Activated CD8-positive, alpha-beta memory T cell treated with anti-CD3 and anti-CD28 coated beads for 4 hours (primary cell): ENCODE measurements at places on chromosomes 12 and 14.

DNA sequence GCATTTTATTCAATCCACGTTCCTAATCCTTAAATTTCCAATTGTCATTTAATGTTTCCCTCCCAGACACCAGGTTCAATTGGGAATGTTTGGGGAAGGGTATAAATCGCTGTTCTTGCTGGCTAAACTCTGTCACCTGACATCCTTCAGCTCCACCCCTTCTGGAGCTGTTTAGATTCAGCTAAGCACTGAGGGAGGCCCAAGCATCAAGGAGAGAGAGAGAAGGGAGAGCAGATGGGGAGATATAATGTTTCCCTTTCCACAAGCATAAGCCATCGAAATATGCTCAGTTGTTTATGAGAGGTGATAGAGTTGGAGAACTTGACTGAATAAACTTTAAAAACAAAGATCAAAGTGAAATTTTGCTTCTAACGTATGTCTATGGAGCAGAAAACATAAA is 1.8 kb downstream of the ABCC9 start:
- no peak for DNase-seq

- no peak for DNase-seq
These were observed 117.9 kb upstream of the MED13L start for GRCh38 chr12:116395396-116395795.

DNA sequence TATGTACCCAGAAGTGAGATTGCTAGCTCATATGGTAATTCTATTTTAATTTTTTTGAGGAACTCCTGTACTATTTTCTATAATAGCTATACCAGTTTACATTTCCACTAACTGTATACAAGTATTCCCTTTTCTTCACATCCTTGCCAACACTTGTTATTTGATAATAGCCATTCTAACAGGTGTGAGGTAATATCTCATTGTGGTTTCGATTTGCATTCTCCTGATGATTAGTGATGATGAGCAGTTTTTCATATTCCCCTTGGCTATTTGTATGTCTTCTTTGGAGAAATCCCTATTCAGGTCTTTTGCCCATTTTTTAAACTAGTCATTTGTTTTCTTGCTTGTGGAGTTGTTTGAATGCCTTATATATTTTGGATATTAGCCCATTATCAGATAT is 121.3 kb downstream of the BBS10 start:
- DNase-seq = no peak

- no peak for DNase-seq
These were observed 101.0 kb downstream of the RALGAPA1 start for GRCh38 chr14:35708062-35708461.

GRCh38 chr12:63090716-63091115 is 60.3 kb downstream of the AVPR1A start:
- DNase-seq = no peak
